DMS79 (cell line): ENCODE measurements at places on chromosomes 4 and X.

GRCh38 chrX:10028283-10029104, 61.3 kb downstream of the CLDN34 start:
- no peak for DNase-seq

- DNase-seq, result no peak
Observed at GRCh38 chr4:173802662-173803022, 272.6 kb upstream of the HAND2 start.

GRCh38 chr4:38090455-38091246, 130.5 kb downstream of the PTTG2 start:
- no peak for DNase-seq

- DNase-seq, result no peak
Observed at GRCh38 chrX:66920296-66920695, 281.4 kb upstream of the EDA2R start.

GRCh38 chrX:53312946-53313727, 31.8 kb upstream of the IQSEC2 start:
- DNase-seq, result no peak

DNA sequence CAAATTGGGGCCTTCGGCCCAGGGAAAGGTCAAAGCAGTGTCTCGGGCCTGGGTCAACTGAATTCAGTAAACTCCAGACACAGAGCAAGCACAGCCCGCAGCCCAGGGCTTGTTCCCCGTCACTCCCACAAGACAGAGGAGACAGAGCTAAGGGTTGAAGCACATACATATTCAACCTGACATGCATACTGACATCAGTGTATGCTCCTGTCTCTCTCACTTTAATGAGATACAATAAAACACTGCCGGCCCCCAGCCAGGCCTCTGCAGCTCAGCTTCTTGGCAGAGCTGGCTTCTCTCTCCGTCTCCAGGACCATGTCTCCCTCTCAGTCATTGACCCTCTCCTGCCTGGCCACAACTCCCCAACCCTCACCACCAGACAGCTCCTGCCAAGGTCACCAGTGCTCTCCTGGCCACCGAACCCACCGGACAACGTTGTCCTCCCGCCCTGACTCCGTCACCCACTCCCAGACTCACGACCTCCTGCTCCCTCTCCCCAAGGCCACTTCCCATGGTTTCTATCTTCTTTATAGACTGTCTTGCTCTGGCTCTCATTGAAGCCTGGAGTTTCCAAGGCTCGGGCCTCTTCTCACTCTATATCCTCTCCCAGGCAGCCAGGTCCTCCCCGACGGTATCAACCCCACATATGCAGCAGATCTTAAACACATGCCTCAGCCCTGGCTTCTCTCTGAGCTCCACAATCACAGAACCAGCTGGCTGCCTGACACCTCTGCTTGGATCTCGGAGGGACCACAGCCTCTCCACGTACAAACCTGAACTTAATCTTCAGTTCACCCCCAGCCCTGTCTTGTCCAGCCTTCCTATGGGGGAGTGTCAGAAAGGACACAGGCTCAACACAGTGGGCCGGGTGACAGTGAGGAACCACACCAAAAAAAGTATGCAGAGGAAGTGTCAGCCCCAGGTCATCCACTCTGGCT, 67.7 kb upstream of the C4orf50 start:
- no peak for DNase-seq

GRCh38 chrX:52015794-52016193, 53.2 kb downstream of the MAGED4B start:
- DNase-seq, result no peak

GRCh38 chr4:144399927-144400326, 246.0 kb upstream of the HHIP start:
- no peak for DNase-seq

DNA sequence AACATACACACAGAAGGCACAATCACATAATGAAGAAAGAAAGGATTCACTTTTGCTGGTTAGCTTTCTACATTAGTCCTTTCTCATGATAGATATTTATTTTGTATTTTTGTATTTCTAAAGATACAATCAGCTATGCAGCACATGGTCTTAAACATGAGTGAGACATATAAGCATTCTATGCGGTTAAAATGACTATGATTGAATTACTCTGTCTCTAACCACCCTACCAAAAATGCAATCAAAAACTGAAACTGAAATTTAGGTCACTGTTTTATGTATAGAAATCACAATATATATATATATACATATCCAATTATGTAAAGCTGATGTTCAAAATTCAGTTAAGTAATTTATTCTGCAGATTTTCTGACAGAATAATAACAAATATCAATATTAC, 21.9 kb downstream of the CXXC4 start:
- DNase-seq, result no peak

DNA sequence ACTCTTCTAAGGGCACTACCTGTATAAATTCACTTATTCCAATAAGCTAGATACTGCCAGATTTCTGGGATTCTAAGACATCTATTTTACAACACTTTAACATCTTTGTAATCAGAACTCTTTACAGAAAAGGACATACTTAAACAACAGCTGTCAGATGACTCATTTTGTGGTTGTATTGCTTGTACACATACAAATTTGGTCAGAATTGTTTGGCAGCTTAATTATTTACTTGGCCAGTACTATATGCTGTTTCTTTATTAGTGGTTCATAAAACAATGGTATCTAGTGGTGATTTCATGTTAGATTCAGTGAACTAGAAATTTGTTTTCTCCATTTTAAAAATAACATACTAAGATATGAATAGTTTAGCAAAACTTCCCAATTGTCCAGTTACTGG, 27.2 kb downstream of the PALLD start:
- no peak for DNase-seq

DNA sequence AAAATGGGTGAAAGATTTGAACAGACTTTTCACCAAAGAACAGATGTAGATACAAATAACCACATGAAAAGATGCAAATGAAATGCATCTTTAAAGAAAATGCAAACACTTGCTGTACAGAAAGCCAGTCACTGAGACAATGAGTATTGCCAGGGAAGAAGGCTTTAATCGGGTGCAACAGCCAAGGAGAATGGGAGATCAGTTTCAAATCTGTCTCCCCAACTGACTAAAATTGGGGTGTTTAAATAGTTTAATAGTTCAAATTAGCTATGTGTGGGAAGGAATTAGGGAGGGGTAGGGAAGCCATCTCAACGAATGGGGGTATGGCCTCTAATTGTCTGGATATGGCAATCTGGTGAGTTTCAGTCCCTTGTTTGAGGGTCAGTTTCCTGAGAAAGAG, 295.4 kb downstream of the PTTG2 start:
- no peak for DNase-seq

GRCh38 chr4:8585186-8585585, 5.0 kb downstream of the GPR78 start:
- DNase-seq, result no peak

DNA sequence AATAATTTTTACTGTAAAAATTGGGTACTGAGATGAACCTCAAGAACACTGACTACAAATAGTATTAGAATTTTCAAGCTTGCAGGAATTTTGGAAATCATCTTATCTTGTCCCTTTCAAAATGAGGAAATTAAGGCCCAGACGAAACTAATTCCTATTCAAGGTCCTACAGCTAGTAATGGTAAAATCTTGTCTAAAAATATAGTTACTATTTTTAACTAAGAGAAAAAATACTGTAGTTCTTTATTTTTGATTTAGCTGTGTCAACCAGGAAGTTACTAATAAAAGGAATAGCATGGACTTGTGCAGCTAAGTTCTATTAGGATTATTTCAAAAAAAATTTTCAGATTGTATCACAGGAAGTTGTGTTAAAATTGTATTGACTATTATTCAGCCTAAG, 12.7 kb downstream of the PRIMPOL start:
- no peak for DNase-seq

DNA sequence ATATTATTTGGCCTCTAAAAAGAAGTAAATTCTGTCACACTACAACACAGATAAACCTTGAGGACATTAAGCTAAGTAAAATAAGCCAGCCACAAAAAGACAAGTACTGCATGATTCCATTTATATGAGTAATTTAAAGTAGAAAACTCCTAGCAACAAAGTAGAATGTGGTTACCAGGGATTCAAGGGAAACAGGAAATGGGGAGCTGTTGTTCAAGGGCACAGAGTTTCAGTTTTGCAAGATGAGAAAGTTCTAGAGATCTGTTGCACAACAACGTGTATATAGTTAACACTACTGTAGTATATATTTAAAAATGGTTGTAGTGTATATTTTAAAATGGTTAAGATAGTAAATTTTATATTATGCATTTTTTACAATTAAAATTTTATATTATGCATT, 25.4 kb downstream of the SEC31A start:
- no peak for DNase-seq

DNA sequence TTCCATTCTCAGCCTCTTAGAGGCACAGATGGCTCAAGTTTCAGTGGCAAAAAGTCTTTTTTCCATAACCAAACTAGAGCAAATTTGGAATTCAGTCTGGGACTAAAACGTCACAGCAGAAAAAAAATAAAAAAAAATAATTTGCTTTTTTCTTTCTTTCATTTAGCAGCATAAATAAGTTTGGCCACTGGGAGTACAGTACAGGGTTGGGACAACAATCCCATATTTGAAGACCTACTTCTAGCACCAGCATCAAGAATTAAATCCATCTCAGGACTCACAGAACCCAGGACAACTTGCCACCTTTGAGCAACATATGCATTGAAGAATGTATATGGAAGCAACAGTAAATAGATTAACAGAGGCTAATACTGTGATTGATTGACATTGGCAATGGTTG, 214.0 kb downstream of the FBXW7 start:
- DNase-seq, result no peak
